KBM-7 (cell line): ENCODE measurements at places on chromosomes 7 and 10.

- DNase-seq: no peak
Observed at GRCh38 chr7:138004046-138004445, 2.2 kb upstream of the CREB3L2 start.

GRCh38 chr7:93758631-93759030, 131.9 kb downstream of the TFPI2 start:
- no peak for DNase-seq

- no peak for DNase-seq
Observed at GRCh38 chr7:155001756-155002410, 1.0 kb downstream of the PAXIP1 start.

GRCh38 chr7:47188653-47189315, 393.1 kb downstream of the TNS3 start:
- DNase-seq: no peak

DNA sequence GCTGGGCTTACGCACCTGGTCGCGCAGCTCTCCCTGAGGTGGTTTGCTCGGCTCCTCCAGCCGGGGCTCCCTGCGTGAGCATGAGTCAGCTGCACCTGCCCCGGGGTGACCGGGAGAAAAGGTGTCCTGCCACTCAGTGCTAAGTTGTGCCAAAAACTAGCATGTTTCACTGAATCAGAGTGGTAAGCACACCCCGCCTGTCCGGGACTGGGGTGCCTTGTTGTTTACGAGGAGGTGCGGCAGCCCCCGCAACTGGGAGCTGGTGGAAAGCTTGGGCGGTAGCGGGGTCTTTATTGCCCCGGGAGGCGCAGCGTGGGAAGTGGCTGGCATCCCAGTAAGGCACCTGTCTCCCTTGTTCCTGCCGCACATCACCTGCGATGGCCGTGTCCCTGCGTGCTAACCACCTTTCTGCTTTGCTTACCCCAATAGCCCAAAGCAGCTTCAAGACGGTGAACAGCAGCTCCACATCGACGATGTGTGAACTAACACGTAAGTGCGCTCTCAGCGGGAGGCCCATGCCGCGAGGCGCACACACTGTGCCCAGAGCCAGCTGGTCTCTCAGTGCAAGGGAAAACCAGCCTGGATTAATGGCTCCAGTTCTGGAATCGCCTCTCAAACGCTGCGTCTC, 506.6 kb upstream of the FOXK1 start:
- DNase-seq: no peak

DNA sequence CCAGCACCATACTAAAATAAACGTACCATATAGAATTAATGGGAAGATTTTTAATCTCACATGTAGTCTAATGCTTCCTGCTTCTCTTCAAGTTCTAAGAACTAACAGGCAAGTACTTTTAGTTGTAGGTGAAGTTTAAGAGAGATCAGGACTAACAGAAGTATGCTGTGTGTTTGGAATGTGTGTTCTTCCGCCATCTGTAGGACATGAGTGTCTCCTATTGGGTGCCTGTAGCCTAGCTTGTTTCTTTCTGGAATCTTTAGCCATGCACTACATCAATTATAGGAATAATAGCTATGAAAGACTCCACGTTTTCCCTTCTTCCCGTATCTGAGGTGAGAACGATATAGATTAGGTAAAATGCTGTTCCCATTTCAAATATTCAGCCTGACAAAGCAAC, 140.2 kb upstream of the AHR start:
- DNase-seq: no peak

GRCh38 chr7:130703851-130704250, 17.5 kb upstream of the TSGA13 start:
- DNase-seq: no peak

GRCh38 chr10:70191972-70192305, 21.6 kb upstream of the SAR1A start:
- no peak for DNase-seq

- DNase-seq: no peak
Observed at GRCh38 chr7:108499566-108499965, 26.4 kb downstream of the PNPLA8 start.

- DNase-seq: peak; percentile 31
Observed at GRCh38 chr7:27619492-27619891, 43.2 kb downstream of the HIBADH start.

GRCh38 chr7:42940985-42941847, 9.0 kb downstream of the MRPL32 start:
- DNase-seq: peak; percentile 75

DNA sequence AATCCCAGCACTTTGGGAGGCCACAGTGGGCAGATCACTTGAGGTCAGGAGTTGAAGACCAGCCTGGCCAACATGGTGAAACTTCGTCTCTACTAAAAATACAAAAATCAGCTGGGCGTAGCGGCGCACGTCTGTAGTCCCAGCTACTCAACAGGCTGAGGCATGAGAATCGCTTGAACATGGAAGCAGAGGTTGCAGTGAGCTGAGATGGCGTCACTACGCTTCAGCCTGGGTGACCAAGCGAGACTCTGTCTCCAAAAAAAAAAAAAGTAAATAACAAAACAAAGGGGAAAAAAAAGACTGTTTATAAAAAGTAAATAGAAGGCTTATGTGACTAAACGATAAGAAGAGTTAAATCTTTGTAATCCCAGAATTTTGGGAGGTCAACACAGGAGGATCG, 15.0 kb upstream of the DNMBP start:
- no peak for DNase-seq

GRCh38 chr7:135833642-135834041, 85.0 kb upstream of the FAM180A start:
- no peak for DNase-seq

DNA sequence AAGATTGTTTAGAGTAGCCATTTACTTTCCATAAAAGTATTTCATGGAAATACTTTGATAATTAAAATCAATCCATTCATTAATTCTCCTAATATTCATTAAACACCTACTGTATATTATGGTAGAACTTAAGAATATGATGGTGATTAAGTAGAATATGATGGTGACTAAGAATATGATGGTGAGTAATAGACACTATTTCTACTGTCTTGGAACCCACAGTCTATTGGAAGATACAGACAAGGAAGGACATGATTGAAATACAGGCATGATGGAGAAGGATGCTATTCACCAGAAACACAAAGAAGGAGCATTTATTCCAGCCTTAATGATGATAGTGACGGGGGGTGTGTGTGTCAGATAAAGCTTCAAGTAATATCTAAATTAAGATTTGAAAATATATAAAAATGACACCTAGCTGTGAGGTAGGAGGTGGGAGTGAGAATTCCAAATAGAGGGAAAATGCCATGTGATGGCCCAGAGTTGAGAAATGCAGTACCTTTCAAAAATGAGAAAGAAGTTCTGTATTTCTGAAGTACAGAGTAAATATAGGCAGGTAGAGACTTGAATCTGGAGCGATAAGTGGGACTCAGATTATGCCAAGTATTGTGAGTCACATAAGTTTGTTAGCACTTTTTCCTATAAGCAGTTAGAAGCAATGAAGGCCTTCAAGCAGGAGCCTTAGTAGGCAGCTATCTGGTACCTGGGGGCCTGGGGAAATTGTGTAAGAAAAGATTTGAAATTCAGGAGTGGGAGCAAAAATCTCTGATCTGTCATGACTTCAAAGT, 12.5 kb upstream of the CDK13 start:
- DNase-seq: no peak

DNA sequence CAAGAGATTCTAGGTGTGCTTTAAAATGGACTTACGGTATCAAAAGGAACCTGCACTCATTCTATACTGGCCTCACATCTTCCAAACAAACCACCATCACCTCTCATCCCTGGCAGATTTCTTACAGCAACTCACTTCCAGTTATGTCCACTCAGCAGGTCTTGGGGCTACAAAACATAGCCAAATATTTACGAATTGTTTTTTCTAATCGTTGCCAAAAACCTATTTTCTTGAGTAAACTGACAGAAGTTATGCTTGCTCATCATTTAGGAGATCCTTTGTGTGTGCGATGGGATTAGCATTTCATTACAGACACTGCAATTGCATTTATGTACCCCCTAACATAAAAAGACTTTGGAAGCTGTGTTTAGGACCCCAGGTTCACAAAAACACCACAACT, 2.7 kb downstream of the KCNMA1 start:
- no peak for DNase-seq

- no peak for DNase-seq
Observed at GRCh38 chr7:144529269-144529926, 125.9 kb upstream of the NOBOX start.

- DNase-seq: peak; percentile 55
Observed at GRCh38 chr10:5040781-5041470, 37.3 kb upstream of the AKR1C2 start.

- DNase-seq: no peak
Observed at GRCh38 chr7:147012666-147013065, 896.1 kb downstream of the CNTNAP2 start.

DNA sequence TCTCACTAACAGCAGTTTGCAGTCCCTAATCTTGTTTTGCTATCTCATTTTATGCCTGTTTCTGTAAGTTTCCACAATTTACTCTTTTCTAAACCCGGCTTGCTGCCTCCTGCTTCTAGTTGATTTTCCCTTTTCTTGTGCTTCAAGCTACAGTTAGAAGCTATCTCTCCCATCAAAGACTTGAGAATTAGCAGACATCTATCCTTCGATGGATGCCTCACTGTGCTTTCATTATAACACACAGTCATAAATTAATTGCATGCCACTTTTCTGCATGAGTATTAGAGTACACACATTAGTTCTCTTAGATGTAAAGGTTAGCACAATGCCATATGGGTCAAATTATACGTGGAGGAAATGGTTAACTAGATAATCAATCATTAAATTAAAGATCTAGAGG, 48.7 kb downstream of the SEMA3A start:
- DNase-seq: no peak

DNA sequence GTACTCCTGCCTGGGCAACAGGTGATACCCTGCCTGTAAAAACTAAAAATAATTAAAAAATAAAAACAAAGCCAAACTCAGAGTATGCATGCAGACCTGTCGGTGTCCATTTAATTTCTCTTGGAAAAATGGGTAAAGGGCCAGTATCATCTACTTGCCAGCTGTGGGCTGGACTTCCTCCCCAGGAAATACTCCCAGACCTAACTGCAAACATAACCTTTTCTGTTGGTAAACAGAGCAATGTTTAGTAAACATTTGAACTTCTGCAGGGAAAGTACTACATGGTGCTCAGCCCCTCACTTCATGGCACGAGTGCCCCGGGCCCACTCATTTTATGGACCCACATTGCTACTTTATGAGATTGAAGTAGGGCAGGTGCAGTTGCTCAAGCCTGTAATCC, 10.2 kb upstream of the TMEM248 start:
- DNase-seq: no peak

DNA sequence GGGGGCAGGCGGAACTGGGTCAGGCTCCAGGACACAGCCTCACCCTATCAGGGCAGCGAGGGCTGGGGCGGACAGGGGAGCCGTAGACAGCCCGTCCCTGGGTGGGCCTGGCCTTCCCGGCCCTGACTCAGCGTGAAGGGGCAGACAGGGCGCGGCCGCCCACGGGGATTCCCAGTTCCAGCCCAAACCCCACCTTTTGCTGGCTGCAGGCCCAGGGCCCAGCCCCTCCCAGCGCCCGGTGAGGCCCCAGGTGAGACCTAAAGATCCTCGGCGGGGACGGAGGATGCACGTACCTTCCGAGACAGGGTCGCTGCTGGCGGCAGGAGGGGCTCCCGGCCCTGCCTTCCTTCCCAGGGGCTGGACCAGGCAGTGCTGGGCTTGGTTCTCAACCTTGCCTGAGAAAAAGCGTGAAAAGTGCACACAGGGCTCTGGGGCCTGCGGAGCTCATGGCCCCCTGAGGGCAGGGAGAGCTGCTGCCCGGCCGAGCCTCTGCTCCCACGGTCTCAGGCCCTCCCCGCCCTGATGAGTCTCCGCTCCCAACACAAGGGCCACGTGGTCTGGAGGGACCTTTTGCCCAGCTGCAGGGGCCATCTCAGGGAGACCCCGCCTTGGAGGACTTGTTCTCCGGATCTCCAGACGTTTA, 43.9 kb upstream of the DNAJB6 start:
- no peak for DNase-seq

DNA sequence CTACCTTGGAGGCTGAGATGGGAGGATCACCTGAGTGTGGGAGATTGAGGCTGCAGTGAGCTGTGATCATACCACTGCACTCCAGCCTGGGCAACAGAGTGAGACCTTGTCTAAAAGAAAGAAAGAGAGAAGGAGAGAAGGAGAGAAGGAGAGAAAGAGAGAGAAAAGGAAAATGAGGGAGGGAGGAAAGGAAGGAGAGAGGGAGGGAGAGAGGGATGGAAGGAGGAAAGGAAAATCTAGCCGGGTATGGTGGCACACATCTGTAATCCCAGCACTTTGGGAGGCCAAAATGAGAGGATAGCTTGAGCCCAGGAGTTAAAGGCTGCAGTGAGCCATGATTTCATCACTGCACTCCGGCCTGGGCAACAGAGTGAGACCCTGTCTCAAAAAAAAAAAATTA, 42.9 kb upstream of the GTF2IRD1 start:
- DNase-seq: no peak

- DNase-seq: no peak
Observed at GRCh38 chr10:110360857-110361474, 56.2 kb upstream of the SMNDC1 start.

- DNase-seq: no peak
Observed at GRCh38 chr7:96284835-96285234, 37.1 kb downstream of the SLC25A13 start.

DNA sequence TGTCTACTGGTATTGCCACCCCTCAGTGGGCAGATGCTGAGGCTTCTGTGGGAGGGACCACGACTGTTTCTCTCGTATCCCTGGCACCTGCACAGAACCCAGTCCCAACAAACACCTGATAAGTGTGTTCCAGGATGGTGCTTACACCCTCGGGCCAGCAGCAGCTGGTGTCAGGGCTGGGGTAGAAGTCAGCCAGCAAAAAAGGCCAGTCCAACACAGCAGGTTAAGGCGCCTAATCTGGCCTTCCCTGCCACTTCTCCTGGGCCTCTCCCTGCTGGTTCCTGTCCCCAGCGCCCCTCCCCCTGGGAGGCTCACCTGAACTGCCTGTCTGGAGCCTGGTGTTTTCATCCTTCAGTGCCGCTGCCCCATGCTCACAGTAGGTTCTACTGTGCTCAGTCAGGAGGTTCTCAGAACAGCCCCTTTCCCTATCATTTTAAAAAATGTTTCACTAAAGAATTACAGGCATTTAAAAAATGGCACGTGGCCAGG, 20.0 kb downstream of the PODXL start:
- DNase-seq: no peak

DNA sequence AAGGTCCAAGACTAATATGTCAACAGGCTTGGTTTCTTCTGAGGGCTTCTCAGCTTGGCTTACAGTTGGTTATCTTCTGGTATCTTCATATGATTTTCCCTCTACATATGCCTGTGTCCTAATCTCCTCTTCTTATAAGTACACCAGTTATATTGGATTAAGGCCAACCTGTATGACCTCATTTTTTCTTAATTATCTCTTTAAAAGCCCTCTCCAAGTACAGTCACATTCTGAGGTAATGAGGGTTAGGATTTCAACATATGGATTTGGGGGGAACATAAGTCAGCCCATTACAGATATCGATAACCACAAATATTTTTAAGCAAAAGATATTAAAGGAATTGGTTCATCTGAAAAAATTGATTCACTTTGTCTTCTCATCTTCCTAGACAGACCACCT, 49.2 kb downstream of the IQUB start:
- DNase-seq: no peak

GRCh38 chr10:89296220-89296648, 5.6 kb upstream of the IFIT2 start:
- peak; percentile 81 for DNase-seq

- DNase-seq: no peak
Observed at GRCh38 chr10:1048349-1048731, 579 bp downstream of the IDI1 start.
